HepG2 (cell line): ENCODE measurements at places on chromosomes 12 and 14. TPM values are rescaled to one million over a fixed set of nuclear protein-coding genes. Genes with fewer than 3 reads are reported as not detected.

- no peak for DNase-seq
Measured at GRCh38 chr12:44654646-44655639, 221.2 kb downstream of the NELL2 start.

DNA sequence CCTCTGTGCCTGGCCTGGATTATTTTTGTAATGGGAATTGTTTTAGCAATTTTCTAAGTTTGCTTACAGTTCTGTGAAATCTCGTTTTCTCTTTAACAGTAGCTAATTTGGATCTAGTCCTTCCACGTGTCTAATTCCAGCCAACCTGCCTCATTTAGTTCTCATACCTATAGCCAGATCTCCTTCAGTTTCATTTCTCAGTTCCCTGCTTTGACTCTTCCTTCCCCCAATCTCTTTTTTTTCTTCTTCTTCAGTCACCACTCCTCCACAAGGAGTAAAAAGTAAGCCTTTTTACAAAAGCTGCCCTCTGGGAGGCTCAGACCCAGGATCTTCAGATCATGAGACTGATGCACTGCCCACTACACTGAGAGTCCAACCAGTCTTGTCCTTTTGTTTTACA is 1.4 kb downstream of the THTPA start:
- DNase-seq, result no peak

The ART4 gene
- polyA plus RNA-seq, result 15.9 and 17.6 TPM in 2 replicates

GRCh38 chr12:2879853-2880252 is 2.8 kb downstream of the RHNO1 start:
- no peak for DNase-seq

DNA sequence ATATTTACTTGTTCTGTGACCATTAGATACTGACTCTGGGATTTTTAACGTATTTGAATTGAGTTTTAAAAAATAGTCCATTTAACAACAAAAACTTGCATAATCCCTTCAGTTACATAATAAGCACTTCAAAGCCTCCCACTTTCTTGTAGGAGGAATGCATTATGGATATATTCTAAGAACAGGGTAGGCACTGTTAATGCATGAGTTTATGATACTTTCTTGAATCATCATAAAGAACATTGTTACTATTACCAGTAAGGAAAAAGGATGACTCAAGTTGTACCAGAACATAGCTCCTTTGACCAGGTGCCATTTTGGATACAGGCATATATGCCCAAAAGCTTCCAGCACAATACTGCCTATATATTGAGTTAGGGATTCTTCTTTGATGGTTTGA is 671.4 kb downstream of the GALC start:
- DNase-seq, result no peak
